ENCODE measurements at places on chromosomes 16 and 17. TPM values are rescaled to one million over a fixed set of nuclear protein-coding genes. Genes with fewer than 3 reads are reported as not detected.

PMFBP1 gene
- total RNA-seq: 1.2 TPM

HS3ST3B1 gene
- 14.1 TPM for total RNA-seq

GRCh38 chr17:31524926-31525800 lies 133.7 kb downstream of the RAB11FIP4 start:
- DNase-seq: peak; percentile 90

DNA sequence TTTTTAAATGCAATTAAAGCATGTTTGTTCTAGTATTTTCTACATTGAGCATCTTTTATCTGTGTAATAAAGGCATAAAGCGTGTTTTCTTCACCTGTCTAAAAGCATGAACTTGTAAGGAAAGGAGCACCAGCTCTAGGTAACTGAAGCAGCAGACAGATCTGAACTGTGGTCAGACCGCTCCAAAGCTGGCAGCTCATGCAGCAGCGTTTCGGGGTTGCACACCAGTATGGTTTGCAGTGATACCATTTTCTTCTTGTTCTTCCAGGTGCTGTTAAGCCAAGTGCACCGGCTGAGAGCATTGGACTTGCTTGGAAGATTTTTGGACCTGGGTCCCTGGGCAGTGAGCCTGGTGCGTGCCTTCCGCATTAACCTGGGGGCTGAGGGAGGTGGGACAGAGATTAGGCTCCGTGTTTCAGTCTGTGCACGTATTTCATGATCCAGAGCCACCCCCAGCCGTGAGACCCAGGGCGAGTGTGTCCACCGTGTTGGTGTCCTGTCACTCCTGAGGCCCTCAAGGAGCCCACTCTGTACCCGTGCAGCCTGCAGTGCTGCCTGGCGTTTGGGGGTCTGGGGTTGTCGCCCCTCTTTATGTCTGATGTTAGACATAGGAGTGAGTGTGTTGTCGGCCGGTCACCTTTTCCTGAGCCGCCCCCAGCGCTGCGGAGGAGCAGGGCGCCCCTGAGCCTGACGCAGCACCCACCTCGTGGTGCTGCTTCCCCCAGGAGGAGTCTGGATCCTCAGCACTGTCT lies 136.3 kb upstream of the CHMP6 start:
- no peak for DNase-seq

- DNase-seq: no peak
These were observed 6.5 kb downstream of the MOSMO start for GRCh38 chr16:22014271-22014873.

- DNase-seq: no peak
These were observed 237.7 kb downstream of the IRX3 start for GRCh38 chr16:54048586-54049495.

DNA sequence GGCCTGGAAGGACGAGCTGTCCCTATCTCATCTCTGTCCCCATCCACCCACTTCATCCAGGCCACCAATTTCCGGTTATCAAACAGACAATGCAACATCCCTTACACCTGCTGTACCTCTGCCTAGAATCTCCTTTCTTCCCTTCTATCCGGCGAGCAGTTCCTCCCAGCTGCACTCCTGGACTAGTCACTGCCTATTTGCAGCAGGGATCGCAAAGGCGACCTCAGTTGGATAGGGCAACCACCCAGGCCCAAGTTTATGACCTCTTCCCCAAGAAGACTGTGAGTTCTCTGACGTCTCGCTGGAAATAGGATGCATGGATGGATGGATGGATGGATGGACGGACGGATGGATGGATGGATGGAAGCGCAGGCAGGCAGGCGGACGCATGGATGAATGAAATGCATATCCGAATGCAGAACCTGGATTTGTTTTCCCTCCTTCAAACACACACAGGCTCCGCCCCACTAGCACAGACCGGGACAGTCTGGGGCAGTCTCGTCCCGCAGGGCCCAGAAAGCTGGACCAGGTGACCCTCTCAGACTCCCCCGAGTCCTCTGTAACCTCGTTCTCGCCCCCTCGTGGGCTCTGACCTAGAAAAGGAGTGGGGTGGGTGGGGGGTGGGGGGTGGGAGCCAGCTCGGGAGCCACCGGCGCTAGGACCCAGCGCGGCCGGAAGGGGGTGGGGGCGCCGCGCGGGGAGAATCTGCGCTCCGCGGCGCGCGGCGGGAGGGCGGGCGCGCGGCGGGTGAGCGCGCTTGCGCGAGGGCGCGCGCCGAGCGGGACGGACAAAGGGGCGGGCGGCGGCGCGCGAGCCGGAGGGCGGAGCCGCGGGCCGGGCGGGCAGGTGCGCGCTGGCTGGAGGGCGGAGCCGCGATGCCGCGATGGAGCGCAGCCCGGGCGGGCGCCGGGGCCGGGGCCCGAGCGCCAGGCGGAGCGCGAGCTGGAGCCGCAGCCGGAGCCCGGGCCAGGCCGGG lies at the start of gene SBK1:
Gene SBK1 (plus strand): TSS at position 875 of the 976 bp plus-strand sequence. CDS start 24,867 bp downstream, outside the sequence.
- peak; percentile 88 for DNase-seq

PLA2G10 gene
- not detected for total RNA-seq

- DNase-seq: peak; percentile 43
These were observed at the start of gene OTOP2 for GRCh38 chr17:74924250-74924948. TSS of gene OTOP2 (plus strand) at chr17:74924273. CDS start at chr17:74924633, 360 bp downstream.

HERPUD1 gene
- total RNA-seq: 266 TPM

- peak; percentile 41 for DNase-seq
These were observed 827 bp upstream of the UBALD1 start for GRCh38 chr16:4615384-4616046.

DNA sequence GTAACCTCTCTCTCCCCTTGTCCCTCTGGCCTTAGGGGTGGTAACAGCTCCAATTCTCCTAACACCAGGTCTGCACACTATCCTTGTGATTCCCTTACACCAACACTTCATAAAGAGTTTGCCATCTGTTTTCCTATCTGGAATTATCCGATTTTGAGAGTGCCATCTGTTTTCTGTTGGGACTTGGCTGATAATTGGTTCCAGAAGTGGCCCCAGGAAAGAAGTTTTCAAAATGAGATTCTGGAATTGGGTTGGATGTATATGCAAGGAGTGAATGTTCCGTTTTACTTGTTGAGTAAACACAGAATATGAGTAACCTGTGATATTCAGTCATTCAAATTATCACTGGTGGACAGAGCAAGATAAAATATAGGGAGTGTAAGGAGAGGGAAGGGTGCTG lies 134.1 kb upstream of the HS3ST3A1 start:
- DNase-seq: no peak

- DNase-seq: peak; percentile 81
These were observed 127.7 kb downstream of the XYLT1 start for GRCh38 chr16:17343028-17343427.

DNA sequence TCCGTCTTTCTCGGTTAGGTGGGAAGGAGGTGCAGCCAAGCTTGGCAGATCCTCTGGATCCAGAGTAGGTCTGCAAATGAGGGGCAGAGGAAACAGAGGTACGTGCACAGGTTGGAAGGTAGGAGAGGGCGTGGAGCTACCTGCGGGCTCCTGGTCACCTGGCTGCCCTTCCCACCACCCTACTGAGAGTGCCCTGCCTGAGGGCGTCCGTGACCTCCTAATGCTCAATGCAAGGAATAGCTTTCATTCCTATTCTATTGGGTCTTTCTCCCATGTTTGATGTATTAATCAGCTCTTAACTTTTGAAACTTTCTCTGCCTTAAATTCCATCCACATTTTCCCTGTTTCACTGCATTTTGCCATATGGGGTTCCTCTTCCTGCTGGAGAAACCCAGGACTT lies 44.6 kb downstream of the MYH13 start:
- no peak for DNase-seq

DNA sequence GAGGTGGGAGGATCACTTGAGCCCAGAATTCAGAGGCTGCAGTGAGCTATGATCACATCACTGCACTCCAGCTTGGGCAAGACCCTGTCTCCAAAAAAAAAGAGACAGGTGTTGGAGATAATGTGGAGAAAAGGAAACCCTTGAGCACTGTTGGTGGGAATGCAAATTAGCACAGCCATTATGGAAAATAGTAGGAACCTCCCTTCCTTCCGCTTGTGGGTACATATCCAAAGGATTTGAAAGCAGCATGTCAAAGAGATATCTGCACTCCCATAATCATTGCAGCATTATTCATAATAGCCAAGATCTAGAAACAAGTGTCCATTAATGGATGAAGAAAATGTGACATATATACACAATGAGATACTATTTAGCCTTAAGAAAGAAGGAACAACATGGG lies 9.7 kb upstream of the ADCY7 start:
- DNase-seq: no peak

CTRB2 gene
- not detected for total RNA-seq

GRCh38 chr16:67393788-67394154 lies 473 bp upstream of the TPPP3 start:
- no peak for DNase-seq

GRCh38 chr17:47687748-47688147 lies 6.2 kb upstream of the TBKBP1 start:
- DNase-seq: no peak

DNA sequence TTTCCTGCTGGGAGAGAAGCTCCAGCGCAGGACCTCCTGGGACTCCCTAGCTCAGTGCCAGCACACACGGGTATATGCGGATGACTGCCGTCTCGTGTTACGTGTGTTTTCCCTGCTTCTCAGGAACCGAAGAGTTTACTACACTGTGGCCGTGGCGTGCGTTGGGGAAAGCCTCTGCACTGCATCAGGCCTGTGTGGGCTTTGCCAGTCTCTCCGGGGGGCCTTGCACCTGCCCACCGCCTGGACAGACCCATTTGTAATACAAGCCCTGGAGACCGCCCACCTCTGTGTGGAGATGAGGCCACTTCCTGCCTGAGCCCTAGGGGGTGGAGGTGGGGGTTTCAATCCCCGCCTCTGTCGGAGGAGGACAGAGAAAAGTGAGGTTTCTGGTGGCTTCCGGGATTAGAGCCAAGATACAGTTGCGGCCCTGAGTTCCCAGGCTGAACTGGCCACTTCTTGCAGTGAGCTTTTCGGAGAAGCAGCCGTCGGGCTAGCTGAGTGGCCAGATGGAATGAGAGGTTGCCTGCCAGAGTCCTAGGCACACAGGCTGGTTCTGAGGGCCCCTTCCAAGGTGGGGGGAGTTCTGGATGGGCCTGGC lies 43.4 kb upstream of the GSE1 start:
- DNase-seq: peak; percentile 69

- DNase-seq: no peak
These were observed 143.4 kb upstream of the CDC42EP4 start for GRCh38 chr17:73455050-73455687.

GRCh38 chr16:4517812-4518680 lies 20.5 kb downstream of the CDIP1 start:
- peak; percentile 25 for DNase-seq

GRCh38 chr17:44105941-44106340 lies 17.5 kb downstream of the HDAC5 start:
- DNase-seq: no peak

IRF8 gene
- total RNA-seq: 101 TPM

- DNase-seq: no peak
These were observed 417.0 kb upstream of the HSBP1 start for GRCh38 chr16:83390759-83391158.

- peak; percentile 75 for DNase-seq
These were observed 4.6 kb upstream of the ICAM2 start for GRCh38 chr17:64024781-64025731.

HS3ST6 gene
- not detected for total RNA-seq

DNA sequence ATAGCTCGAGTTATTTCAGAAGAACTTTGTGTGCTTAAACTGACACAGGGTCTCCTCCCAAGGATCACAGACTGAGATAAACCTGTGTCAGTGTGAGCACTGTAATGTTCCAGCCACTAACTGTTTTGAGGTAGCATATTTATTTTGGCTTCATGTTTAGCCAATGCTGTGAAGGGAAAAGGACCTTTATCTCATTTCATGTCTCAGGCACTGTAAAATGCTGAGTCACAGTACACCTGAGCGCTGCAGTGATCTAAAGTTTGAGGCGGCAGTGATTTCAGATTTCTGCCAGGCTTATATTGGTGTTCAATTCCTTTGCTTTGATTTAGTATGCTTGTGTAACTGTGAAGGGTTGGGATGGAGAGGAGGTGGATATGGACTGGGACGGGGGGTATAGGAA lies 3.1 kb upstream of the DNAJA2 start:
- peak; percentile 9 for DNase-seq

GRCh38 chr16:5841974-5842373 lies 744.4 kb upstream of the EEF2KMT start:
- DNase-seq: no peak

DNA sequence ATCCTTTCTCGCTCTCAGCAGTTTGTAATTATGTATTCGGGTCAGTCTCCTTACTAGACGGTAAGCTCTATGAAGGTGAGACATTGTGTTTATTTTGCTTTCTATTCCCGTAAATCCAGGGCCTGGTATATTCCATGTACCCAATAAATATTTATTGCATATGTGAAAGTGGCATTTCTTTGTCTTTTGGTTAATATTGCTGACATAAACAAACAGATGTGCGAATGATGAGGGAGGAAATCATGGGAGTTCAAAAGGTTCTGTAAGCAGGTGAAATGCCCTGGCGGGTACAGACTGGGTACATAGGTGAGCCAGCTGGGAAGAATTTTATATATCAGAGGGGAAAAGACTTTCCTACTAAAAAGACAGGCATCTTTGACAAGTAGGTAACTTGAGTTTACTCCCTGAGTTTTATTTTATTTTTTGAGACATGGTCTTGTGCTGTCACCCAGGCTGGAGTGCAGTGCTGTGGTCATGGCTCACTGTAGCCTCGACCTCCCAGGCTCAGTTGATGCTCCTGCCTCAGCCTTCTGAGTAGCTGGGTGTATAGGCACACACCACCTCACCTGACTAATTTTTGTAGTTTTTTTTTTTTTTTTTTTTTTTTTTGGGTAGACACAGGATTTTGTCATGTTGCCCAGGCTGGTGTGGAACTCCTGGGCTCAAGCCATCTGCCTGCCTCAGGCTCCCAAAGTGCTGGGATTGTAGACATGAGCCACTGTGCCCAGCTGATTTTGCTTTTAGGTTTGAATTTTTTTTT lies 5.7 kb upstream of the METTL9 start:
- DNase-seq: no peak

- DNase-seq: no peak
These were observed 807.3 kb upstream of the CA10 start for GRCh38 chr17:52965856-52966255.

- peak; percentile 23 for DNase-seq
These were observed 926 bp downstream of the MYH10 start for GRCh38 chr17:8629371-8630226.

- DNase-seq: no peak
These were observed 313.9 kb upstream of the SALL1 start for GRCh38 chr16:51464996-51465395.

CD300LF gene
- total RNA-seq: 10.6 TPM

DNA sequence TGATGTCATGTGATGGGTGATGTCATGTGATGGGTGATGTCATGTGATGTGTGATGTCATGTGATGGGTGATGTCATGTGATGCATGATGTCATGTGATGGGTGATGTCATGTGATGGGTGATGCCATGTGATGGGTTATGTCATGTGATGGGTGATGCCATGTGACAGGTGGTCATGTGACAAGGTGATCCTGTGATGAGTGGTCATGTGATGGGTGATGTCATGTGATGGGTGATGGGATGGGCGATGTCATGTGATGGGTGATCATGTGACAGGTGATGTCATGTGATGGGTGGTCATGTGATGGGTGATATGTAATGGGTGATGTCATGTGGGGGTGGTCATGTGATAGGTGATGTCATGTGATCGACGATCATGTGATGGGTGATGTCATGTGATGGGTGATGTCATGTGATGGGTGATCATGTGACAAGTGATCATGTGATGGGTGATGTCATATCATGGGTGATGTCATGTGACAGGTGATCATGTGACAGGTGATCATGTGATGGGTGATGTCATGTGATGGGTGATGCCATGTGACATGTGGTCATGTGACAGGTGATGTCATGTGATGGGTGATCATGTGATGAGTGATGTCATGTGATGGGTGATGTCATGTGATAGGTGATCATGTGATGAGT lies 17.2 kb downstream of the CD300LB start:
- DNase-seq: peak; percentile 79

GRCh38 chr16:1395444-1396031 lies 19.0 kb downstream of the UNKL start:
- DNase-seq: no peak

TERB1 gene
- 0.66 TPM for total RNA-seq

All from natural killer cell (primary cell).